ENCODE measurements at places on chromosomes 2 and 18. TPM values are rescaled to one million over a fixed set of nuclear protein-coding genes. Genes with fewer than 3 reads are reported as not detected.

DNA sequence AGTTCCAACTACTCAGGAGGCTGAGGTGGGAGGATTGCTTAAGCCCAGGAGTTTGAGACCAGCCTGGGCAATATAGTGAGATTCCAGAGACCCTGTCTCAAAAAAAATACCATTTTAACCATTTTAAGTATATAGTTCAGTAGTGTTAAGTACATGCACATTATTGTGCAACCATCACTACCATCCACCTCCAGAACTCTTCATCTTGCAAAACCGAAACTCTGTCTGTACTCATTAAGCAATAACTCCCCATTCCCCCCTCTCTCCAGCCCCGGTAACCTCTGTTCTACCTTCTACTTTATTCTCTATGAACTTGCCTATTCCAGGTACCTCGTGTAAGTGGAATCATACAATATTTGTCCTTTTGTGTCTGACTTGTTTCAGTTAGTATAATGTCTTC is 86.4 kb downstream of the GFPT1 start:
- DNase-seq: no peak

DNA sequence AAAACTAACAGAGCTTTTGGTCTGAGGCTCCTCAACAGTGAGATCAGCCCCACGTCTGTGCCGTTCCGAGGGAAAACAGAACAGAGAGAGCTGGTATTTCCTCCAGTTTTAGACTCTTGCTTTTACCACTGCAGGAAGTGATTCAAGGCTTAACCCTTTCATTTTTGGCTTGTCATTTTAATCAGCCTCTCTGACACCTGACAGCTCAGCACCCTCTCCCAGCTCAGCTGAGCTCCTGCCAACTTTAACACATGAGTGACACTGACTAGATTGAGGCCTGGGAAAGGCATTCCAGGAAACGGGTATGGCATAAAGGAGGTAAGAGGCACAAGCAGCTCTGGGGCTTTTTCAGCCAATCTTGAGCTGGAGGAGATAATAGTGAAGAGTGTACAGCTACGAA is 239.4 kb upstream of the SKOR2 start:
- DNase-seq: peak; percentile 4

- DNase-seq: no peak
Measured at GRCh38 chr2:236117401-236117800, 50.8 kb downstream of the GBX2 start.

GRCh38 chr18:73023975-73024374 is 156.2 kb upstream of the NETO1 start:
- no peak for DNase-seq

RGPD3 gene
- 0.44 TPM for total RNA-seq

CNRIP1 gene
- not detected for total RNA-seq

GRCh38 chr18:58097121-58097906 is 53.3 kb downstream of the NEDD4L start:
- DNase-seq: no peak

UPP2 gene
- not detected for total RNA-seq

DNA sequence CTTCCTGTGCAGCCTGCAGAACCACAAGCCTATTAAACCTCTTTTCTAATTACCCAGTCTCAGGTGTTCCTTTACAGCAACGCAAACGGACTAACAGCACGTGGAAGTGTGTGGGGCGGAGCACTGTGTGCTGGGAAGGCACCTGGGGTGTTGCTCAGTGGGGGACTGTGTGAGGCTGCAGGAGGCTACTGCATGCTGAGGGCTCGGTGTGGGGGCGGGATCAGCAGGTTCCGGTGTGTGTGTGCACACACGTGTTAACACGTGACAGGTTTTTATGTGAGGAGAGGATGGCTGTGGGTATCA is 58.9 kb downstream of the ANKMY1 start:
- DNase-seq: no peak

GRCh38 chr2:196389670-196390069 is 218.3 kb upstream of the STK17B start:
- DNase-seq: no peak

DNA sequence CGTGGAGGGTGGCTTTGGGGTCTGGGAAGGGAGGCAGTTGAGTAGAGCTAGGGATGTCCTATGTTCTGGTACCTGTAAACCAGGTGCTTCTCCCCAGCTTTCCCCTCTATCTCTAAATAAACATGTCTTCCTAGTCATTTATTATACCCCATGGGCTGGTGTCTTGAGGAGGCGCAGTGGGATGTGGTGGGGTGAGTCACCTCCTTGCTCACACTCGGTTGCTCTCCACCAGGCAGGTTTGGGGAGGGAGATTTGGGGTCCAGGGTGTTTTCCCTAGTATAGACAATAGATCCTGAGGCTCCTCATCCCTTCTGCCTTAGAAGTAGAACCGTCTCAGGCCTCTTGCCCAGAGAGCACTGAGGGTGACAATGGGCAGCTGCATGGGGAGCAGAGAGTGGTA is 5.1 kb downstream of the PSD4 start:
- DNase-seq: peak; percentile 35

DNA sequence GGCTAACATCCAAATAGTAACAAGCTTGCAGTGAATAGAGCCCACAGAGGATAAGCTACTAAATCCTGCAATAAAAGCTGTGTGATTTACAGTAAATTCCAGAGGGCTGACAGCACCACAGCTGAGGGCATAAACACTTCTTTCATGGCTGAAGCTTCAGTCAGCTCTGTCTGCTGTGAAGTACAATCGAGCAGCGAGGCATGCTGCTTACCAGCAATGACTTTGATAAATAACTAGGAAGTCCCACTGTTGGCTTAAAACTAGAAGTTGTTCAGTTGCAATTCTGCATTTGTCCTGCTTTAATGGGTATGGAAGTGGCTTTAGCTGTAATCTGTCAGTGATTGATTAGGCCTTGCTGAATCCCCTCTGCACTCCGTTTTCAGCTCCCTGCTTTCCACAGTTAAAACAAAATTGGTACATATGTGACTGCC is 65.2 kb upstream of the FIGN start:
- DNase-seq: no peak

DNA sequence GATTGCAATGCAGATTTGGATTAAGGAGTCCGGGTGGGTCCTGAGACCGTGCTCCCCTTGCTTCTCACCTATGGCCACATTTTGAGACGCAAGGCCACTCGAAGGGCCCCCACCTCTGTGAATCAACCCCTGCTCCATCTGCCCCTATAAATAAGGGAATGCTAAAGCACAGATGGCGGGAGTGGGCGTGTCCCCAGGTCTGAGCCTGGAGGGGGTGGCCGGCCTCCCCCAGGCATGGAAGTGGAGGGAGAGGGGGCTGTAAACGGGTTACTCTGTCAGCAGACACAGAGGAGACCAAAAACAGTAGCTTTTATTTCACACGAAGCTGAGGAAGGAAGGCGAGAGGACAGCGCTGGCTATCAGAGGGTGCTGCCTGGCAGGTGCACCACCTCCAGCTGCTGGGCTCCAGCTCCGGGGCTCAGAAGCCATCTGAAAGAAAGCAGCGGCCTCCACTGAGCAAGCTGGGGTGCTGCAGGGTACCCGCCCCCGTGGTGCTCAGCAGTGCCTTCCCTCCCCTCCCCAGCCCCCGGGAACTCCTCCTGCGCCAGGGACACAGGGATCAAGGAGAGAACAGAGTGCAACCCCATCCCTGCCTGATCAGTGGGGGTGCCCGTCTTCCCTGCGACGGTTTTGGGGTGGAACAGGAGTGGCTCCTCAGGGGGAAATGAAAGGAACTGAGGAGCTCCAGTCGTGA is 56.7 kb upstream of the RAB6C start:
- DNase-seq: no peak

KCNIP3 gene
- not detected for total RNA-seq

GRCh38 chr2:189602233-189602632 is 21.6 kb upstream of the SLC40A1 start:
- DNase-seq: no peak

GRCh38 chr2:29367986-29368658 is 252.9 kb downstream of the CLIP4 start:
- no peak for DNase-seq

GRCh38 chr18:2515171-2515787 is 56.0 kb downstream of the METTL4 start:
- DNase-seq: no peak

- DNase-seq: no peak
Measured at GRCh38 chr2:144517866-144518747, 1.8 kb downstream of the ZEB2 start.

OTX1 gene
- total RNA-seq: not detected

DNA sequence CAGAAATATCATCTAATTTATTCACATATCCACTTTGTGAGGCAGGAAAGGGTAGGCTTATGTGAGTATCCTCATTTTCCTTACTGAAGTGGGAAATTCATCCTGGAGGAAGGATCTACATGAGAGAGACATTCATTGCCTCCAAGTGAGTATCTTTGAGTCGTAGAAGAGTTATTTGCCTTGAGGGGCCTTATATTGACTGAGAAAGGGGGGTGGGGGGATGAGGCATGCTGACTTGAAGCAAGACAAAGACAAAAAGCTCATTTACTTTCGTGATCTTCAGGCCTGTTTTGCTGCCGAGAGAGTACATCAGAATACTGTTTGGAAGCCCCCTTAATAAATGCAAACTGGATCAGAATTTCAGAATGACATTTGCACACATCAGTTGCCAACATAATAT is 17.6 kb upstream of the NEDD4L start:
- DNase-seq: no peak

ABCB11 gene
- not detected for total RNA-seq

- DNase-seq: no peak
Measured at GRCh38 chr2:238182362-238182761, 21.1 kb downstream of the ILKAP start.

GRCh38 chr18:55415258-55415871 is 172.6 kb downstream of the TCF4 start:
- peak; percentile 42 for DNase-seq

PRSS56 gene
- total RNA-seq: not detected

ELP2 gene
- 161 TPM for total RNA-seq

- DNase-seq: no peak
Measured at GRCh38 chr18:55287149-55287806, 300.7 kb downstream of the TCF4 start.

DNA sequence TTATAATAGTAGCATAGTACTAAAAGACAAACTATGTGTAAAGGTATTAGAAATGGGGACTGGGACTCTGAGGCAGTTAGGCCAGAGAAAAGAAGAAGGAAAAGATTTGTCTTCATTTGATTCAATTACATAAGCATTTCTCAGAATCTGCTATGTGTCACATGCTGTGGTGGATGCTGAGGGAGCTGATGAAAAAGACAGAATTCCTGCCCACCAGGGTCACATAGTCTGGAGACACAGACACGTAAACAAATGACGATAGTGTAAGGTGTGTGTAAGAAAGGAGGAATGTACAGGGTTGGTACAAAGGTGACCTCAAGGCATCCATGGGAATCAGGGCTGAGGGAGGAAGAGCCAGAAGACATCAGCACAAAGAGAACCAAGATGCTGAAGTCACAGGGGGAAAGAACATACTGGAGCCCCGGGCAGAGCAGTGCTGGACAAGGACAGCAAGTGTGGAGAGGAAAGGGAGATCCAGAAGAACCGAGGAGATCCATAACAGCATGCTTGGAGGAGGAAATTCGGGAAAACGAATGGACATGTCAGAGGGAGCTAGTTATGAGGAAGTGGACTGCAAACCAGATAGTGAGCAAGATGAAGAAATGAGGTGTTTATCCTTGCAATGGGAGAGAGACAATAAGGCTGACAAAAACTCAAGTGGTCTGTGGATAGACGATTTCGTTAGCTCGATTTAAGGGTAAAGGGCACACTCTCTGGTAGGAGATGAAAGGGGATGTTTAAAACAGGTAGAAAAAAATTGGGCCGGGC is 1.2 kb upstream of the MAPRE3 start:
- no peak for DNase-seq

MTCL1 gene
- total RNA-seq: 0.20 TPM
